ENCODE measurements at places on chromosomes 7 and 10. TPM values are rescaled to one million over a fixed set of nuclear protein-coding genes. Genes with fewer than 3 reads are reported as not detected.

The WNT2 gene
- not detected for total RNA-seq

The SFMBT2 gene
- total RNA-seq = 63.1 TPM

The THSD7A gene
- total RNA-seq = not detected

- no peak for DNase-seq
Measured at GRCh38 chr10:133062085-133062484, 25.6 kb upstream of the ADGRA1 start.

DNA sequence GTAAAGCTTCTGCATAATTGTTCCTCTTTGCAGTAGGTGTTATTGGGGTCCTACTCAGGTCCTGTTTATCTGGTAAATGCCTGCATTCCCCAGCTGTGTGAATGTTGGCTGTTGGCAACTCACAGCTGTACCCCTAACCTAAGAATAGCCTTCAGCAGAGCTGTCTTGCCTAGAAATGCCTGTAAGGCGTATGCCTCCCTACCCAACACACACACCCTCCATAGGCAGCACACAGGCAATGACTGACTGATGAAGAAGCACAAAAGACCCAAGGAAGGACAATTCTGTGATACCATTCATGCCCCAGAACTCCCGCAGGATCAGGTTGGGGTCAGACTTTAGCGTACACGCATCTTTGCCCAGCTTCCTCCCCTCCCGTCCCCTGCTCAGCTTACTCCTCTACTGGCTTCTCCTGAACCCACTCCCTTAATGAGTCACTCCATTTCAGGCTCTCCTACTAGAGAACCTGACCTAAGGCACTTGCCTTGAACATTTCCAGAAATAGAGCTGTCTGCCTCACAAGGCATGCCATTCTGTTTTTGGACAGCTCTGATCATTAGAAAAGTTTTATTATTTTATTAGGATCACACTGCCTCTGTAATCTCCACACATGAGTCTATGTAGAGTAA is 99.2 kb upstream of the PIK3CG start:
- no peak for DNase-seq

DNA sequence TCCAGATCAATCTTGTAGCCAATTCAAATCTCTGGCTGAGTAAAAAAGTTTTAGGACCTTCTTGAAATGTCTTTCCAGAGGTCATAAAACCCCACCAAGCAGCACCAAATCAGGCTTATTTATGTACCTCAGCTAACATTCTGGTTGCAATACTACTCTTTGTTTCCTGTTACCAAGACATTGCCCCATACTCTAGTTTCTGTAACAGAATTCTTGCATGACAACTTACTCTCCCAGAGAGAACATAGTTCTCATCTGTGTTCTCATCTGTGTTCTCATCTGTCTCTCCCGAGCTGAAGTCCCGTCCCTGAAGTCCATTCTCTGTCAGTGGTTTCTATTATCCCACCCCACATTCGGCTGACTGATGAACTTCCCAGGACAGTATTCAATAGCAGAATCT is 1285.1 kb downstream of the XPNPEP1 start:
- no peak for DNase-seq

DNA sequence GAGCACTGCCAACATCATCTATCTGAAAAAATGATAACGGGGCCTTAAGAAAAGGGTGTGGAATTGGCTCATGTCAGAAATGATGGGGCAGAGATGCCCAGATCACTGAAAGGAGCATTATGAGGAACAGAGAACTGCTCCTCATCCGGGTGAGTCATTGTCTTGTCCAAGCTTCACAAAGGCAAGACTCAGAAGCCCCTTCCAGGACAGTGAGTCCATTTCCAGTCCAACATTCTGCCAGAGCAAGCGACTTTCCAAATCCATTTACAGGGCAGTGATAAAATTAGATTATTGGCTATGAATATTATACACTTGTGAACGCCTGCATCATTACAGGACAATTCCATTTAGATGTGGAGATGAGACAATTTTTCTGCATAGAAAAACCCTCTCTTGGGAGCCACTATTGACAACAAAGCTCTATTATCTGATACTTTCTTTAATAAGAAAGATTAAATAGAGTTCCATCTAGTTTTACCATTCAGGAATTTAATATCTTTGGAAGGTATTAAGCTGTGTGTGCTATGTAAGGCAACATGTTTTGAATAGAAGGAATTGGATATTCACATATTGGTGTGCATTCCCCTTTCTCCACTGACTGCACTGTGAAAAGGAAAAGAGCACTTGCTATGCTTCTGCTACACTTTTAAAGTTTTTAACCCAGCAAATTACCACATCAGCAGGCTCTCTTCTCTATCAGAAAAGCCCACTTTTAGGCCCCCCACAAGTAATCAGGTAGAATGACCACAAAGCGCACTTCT is 159.6 kb downstream of the NRP1 start:
- no peak for DNase-seq

DNA sequence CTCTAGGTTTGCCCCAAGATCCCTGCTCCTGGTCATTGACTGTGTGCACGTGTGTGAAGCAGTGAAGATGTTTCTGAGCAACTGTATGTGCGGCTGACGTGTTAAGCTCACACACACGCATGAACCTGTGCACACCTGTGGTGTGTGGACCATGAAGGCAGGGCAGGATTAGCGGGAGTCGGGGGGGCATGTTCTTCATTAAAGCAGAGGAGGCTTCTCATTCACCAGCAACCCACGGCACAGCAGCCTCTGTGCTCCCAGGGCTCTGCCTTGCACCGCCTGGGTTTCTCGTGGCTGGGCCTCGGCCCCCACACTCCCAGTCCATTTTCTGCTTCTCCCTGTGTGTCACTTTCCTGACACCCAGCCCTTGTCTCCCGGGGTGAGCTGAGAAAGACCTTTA is 824 bp upstream of the TACR2 start:
- DNase-seq = no peak

DNA sequence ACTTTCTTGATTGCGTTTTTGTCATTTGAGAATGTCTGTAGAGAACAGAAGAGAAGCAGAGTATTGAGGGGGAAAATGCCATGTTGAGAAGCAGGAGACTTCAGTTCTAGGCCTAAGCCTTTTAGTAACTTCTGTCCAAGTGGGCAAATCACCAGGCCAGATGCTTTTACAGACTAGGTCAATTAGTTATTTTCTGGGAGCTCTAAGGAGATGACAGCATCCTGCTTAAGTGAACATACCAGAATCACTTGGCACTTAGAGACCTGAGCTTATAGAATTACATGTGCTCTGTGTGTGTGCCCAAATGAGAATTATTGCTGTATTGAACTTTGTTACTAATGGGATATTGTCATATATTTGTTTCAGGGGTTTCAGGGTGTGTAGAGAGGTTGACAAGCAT is 24.0 kb downstream of the AGK start:
- no peak for DNase-seq

DNA sequence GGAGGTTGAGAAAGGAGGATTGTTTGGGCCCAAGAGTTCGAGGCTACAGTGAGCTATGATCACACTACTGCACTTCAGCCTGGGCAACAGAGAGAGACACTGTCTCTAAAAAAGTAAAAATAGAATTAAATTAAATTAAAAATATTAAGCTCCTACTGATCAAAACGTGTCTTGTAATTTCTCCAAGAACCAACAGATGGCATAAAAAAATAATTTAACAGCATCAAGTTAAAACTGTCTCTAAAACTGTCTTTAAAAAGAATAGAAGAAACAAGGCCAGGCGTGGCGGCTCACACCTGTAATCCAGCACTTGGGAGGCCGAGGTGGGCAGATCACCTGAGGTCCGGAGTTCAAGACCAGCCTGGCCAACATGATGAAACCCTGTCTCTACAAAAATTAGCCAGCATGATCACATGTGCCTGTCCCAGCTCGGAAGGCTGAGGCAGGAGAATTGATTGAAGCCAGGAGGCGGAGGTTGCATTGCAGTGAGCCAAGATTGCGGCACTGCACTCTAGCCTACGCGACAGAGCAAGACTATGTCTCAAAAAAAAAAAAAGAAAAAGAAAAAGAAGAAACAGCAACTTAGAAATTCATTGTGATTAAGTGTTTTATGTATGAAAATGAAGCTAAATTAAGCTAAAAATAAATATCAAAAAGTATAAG is 24.5 kb downstream of the MTPAP start:
- no peak for DNase-seq

DNA sequence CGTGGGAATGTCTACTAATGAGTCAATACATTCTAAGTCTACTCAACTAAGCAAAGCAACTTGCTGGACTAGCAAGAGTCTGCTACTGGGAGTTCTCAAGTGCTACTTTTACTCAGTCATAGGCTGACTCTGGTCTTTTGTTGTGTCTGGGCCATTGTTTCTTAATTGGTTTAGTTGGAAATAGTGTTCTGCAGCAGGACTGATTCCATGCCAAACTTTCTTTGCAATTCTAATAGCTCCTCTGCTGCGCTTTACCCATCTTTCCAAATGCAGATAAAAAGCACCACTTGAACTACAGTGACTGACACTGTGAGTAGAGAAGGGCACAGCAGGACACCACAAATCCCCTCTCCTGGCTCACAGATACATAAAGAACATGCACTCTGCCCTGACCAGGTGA is 125.7 kb downstream of the CD36 start:
- DNase-seq = no peak

DNA sequence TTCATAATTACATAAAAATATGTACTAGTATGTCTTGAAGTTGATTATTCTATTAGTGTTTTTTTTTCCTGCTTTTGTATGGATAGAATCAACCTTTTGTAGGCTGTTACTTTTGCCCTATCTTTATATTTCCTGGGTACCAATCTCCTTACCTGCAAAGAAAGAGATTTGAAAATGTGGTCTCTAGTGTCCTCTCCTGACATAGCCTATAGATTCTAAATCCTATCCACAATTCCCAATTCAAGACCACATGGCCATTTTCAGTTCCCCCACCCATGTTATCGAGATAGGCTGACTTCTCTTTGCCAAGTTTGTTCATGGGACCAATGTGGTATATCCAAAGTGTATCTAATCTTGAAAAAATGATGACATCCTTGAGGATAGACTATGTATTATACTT is 269.4 kb upstream of the SEMA3D start:
- no peak for DNase-seq

GRCh38 chr10:116457488-116457887 is 29.8 kb downstream of the PNLIPRP3 start:
- DNase-seq = no peak

GRCh38 chr10:51272555-51272954 is 198.3 kb downstream of the PRKG1 start:
- no peak for DNase-seq

DNA sequence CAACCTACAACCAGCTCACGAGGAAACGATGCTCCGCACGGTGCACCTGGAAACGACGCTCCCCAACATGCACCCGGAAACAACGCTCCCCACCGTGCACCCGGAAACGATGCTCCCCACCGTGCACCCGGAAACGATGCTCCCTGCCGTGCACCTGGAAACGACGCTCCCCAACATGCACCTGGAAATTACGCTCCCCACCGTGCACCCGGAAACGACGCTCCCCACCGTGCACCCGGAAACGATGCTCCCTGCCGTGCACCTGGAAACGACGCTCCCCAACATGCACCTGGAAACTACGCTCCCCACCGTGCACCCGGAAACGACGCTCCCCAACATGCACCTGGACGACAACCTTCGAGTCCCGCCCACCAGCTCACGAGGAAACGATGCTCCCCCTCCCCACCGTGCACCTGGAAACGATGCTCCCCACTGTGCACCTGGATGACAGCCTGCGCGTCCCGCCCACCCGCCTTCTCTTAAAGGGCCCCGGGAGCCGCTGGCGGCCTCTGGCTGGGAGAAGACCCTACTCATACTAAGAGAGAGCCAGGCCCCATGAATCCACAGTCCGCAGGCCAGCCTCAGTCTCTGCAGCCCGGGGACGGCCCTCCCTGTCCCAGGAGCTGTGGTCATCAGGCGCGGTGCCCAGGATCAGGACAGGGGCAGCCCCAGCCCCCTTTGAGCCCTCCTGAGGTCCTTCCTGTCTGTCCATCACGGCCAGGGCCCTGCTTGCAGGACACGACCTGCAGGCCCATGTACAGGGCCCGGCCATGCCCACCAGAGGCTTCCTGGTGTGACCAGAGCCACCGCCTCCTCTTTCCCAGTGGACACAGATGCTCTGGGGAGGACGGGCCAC is 98.3 kb downstream of the PDGFA start:
- DNase-seq = no peak

DNA sequence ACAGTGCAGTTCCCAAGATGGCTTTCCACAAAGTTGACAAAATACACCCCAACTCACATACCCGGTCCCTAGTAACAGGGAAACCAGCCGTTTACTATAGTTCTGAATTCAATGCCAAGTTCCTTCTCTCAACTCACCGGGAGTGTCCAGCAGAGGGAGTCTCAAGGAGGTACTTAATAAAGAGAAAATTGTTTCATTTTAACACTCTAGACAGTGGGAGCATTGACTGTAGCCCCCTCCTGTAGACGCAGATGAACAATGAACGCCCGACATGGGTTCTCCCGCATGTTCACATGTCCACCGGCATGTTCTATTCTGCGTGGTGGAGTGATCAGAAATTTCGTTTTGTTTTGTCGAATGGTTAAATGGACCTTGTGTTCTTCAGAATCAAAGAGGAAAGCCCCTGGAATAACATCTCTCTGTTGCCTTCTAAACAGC is 1.9 kb downstream of the HIPK2 start:
- peak; percentile 79 for DNase-seq

DNA sequence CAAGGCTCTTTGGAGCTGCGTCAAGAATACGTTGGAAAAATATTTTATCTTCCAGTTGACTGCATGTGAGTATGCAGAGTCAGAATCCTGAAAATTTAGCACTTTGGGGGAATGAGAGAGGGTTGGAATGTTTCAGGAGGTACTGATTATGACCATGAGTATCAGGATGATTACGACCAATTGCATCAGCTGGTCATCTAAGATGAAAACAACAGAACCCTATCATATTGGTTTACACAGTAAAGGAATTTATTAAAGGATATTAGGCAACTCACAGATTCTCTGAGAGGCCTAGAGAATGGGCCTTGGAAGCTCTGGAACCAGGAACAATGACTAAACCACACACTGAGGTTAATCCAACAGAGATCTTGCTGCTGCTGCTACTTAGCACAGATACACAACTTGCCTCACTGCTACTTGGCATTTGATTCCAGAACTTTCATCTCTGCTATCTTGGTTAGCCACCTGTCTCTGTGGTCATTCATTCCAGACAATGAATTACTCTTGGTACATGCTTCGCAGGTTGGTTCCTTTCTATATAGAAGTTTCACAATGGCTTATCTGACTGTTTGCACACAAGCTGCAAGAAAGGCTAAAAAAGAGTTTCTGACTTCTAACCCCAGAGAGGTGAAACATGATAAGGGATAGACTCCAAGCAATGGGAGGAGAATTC is 68.0 kb upstream of the CTTNBP2 start:
- no peak for DNase-seq

- peak; percentile 65 for DNase-seq
Measured at GRCh38 chr10:13074563-13075451, 25.2 kb upstream of the OPTN start.

DNA sequence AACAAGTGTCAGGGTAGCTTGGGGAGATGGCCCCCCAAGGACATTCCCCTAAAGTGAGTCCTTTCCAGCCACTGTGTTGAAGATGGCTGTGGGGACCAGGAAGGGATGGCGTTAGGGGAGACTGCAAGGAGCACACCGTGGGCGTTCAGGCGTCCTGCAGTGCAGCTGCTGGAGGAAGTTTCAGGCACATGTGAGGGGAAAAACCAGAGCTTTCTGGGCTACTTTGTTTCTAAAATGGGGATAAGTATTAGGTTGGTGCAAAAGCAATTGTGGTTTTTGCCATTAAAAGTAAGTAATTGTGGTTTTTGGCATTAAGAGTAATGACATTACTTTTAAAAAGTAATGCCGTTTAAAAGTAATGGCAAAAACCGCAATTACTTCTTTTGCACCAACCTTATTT is 14.3 kb downstream of the PRF1 start:
- DNase-seq = no peak

- no peak for DNase-seq
Measured at GRCh38 chr7:902996-903395, 26.6 kb downstream of the GET4 start.
